Cortex of kidney (tissue), 1 donor: ENCODE measurements at places on chromosomes 1 and 21.

DNA sequence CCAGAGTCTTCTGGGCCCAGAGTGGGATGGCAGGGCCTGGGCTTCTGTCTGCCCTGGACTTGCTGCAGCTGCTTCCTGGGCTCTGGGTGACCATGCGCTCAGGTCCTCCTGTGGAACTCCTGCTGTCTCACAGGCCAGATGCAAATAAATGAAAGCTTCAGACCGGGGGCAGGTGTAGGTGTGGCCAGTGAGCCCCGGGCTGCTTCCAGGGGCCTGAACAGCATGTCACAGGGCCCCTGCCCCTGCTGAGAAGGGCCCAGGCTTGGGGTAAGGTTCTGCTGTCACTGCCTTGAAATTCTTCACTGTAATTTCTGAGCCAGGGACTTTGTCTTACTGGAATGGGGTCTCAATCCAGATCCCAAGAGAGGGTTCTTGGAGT lies 2.5 kb upstream of the PKNOX1 start:
- DNase-seq = no peak

- no peak for DNase-seq
Observed at GRCh38 chr1:10947691-10948462, 64.6 kb upstream of the TARDBP start.

GRCh38 chr1:150613061-150613920 lies 16.1 kb downstream of the ENSA start:
- no peak for DNase-seq

- no peak for DNase-seq
Observed at GRCh38 chr1:247825362-247825761, 1.4 kb upstream of the OR14A16 start.

GRCh38 chr1:229116114-229116513 lies 154.8 kb upstream of the RAB4A start:
- DNase-seq = no peak

DNA sequence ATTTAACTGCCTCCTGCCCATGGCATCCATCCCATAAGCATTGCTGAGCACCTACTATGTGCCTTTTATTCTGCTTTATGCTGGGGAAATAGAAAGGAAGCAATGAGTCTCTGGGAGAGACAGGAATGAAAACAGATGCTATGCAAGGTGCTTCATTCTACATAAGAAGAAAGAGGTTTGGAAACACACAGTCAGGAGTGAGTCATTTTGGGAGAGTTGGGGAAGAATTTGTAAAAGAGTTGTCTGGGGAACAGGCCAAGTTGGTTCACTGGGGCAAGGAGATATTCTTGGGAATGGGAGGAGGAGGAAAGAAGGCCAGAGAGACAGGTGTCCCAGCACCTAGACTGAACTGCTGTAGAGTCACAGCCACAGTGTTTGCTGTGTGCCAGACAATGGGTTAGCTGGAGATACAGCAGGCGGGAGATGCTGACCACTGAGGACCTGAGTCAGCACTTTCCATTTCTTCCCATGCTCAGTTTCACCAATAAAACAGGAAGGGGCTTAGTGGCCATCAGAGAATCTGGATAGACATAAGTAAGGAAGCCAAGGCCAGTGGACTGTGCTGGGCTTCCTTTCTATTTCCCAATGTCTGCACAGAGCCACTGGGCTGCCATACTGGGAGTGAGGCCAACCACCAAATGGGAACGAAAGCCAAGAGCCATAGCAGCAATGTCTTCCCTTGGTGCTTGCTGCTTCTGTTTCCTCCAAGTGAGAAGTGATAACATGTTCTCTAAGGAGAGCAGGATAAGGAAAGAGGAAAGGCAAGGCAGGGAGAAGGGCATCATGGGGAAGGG lies 187.7 kb upstream of the USP24 start:
- no peak for DNase-seq

GRCh38 chr1:110676970-110677369 lies 2.2 kb upstream of the KCNA3 start:
- DNase-seq = no peak

DNA sequence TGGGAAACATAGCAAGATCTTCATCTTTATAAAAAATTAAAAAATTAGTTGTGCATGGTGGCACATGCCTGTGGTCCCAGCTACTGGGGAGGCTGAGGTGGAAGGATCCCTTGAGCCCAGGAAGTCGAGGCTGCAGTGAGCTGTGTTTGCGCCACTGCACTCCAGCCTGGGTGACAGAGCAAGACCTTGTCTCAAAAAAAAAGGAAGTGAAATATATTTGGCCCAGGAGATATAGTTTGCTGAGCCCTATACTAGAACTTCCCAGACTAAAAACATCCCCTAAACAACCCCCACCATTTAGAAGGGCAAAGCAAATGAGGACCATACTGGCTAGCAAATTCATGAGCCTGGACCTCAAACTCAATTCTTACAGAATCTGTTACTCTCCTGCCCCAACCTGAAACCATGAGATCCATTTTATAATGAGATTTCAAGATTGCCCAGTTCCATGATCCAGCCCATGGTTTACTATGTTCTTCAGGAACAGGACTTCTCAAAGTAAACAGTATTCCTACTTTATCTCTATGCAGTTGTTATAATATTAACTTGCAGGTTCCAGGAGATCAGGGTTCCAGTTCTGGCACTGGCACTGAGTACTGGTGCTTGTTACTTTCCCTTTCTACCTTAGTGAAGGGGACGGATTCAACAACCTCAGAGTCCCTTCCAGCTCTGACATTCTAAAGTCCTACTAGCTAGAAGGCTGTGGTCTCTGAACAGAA lies 48.9 kb upstream of the TADA1 start:
- no peak for DNase-seq

DNA sequence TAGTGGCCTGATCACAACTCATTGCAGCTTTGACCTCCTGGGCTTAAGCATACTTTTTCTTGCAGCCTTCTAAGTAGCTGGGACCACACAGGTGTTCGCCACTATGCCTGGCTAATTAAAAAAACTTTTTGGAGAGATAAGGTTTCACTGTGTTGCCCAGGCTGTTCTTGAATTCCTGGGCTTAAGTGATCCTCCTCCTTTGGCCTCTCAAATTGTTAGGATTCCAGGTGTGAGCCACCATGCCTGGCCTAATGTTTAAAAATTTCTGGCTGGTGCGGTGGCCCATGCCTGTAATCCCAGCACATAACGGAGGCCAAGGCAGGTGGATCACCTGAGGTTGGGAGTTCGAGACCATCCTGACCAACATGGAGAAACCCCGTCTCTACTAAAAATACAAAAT lies 24.4 kb downstream of the YTHDF2 start:
- DNase-seq = no peak

- no peak for DNase-seq
Observed at GRCh38 chr1:176157995-176158394, 49.1 kb downstream of the COP1 start.

- DNase-seq = no peak
Observed at GRCh38 chr1:162137179-162137960, 67.9 kb downstream of the NOS1AP start.

GRCh38 chr21:41135746-41136145 lies 32.2 kb upstream of the BACE2 start:
- DNase-seq = no peak

DNA sequence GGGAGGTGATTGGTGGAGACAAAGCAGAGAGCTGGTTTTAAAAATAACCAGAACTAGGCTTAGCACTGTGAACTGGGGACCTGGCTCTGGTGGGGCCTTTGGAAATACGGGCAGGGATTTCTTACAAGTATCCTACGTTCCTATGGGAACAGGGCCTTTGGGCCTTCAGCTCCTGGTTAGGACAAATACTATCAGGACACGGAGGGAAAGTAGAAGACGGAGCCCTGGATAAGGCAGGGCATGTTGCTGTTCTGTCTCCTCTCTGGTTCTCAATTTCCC lies 5.3 kb upstream of the MYOG start:
- DNase-seq = no peak

DNA sequence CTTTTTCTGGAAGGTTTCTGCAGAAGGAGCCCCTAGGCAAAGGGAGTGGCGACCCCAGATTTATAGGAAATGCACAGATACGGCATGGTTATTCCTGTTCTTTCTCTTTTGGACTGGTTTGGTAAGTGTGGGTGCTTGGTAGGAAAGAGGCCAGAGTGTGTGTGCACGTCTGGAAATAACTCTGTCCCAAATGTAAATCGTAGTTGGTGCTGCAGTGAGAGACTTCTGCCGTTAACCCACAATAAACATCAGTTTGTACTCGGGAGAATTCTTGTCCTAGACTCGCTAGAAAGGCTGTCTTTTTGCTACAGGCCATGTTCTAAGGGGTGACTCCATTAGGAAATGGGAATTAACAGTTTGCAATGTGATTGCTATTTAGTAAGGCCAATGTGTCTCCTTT lies 779 bp downstream of the SLC44A3 start:
- DNase-seq = no peak

DNA sequence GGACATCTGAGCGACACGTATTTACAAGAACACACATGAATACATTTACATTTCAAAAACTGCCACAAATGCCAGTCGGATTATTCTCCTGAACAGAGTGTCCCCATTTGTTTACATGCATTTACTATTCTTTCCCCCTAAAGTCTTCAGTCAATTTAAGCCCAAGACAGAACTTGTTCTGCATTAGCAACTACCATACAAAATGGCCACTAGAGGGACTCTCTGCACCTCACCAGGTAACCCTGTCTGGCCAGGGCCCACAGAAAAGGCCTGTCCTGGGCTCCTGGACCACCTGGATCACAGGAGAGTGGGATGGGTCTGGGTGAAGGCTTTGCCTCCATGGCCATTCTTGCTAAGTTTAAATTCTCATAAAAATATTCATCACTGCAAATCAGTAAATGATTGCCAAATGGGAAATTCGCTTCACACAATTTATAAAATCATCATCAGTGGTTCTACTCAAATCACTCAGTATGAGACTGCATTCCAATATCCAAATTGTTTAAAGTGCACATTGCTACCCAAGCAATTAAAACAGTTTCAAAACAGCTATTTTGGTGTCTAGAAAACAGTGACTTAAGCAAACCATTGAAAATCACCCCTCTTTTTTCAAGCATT lies 12.5 kb upstream of the GUCA2A start:
- DNase-seq = no peak

- no peak for DNase-seq
Observed at GRCh38 chr1:40439247-40439646, 11.0 kb upstream of the ZFP69B start.
